ENCODE measurements at places on chromosomes 6 and 20. TPM values are rescaled to one million over a fixed set of nuclear protein-coding genes. Genes with fewer than 3 reads are reported as not detected.

Gene OR11A1
- total RNA-seq = not detected

Gene SNX9
- 15.5 TPM for total RNA-seq

Gene BMP5
- 5.5 TPM for total RNA-seq

Gene GPR6
- total RNA-seq = 12.2 TPM

Gene PSORS1C1
- total RNA-seq = not detected

Gene RBBP8NL
- not detected for total RNA-seq

Gene ZNF292
- 111 TPM for total RNA-seq

Gene TPX2
- 11.3 TPM for total RNA-seq

Gene CCN5
- total RNA-seq = not detected

Gene WFDC2
- 9.0 TPM for total RNA-seq

Gene RAB44
- total RNA-seq = not detected

Gene EFCAB8
- total RNA-seq = not detected

Gene RUNX2
- total RNA-seq = 0.23 TPM

Gene OR12D3
- total RNA-seq = not detected

Gene SAMD3
- total RNA-seq = 19.4 TPM

Gene TMEM74B
- 16.1 TPM for total RNA-seq

Gene MICB
- 0.69 TPM for total RNA-seq

Gene EPB41L1
- total RNA-seq = 133 TPM

Gene CTCFL
- 0.23 TPM for total RNA-seq

Gene ZHX3
- 24.5 TPM for total RNA-seq

Gene SUMO4
- 6.7 TPM for total RNA-seq

Gene ASCC3
- total RNA-seq = 44.1 TPM

Gene DBNDD2
- 15.9 TPM for total RNA-seq

Gene CCND3
- total RNA-seq = 16.6 TPM

Gene ACTL10
- 0.46 TPM for total RNA-seq

Gene CD40
- 0.92 TPM for total RNA-seq

Gene FERMT1
- total RNA-seq = 3.0 TPM

Gene LY6G6D
- not detected for total RNA-seq

Gene BPI
- 0.46 TPM for total RNA-seq

Gene CASS4
- 0.69 TPM for total RNA-seq

Gene PBOV1
- not detected for total RNA-seq

Gene ERVFRD-1
- total RNA-seq = not detected

Gene FUT9
- 102 TPM for total RNA-seq

Gene EPPIN
- not detected for total RNA-seq

Gene CDC5L
- total RNA-seq = 37.4 TPM

Gene IYD
- 0.69 TPM for total RNA-seq

Gene BRPF3
- 20.8 TPM for total RNA-seq

Gene DOK5
- total RNA-seq = 26.8 TPM

Gene COL21A1
- 5.8 TPM for total RNA-seq

Gene SYNDIG1
- total RNA-seq = 18.0 TPM

Gene LZTS3
- total RNA-seq = 36.9 TPM

Gene MYT1
- 11.3 TPM for total RNA-seq

Gene ANKEF1
- total RNA-seq = 5.5 TPM

Gene NR2E1
- total RNA-seq = 11.1 TPM

Gene PRDM13
- total RNA-seq = 0.46 TPM

Gene VWA7
- 0.69 TPM for total RNA-seq

Measured in diencephalon (tissue), 1 donor.